Progenitor cell of endocrine pancreas (in vitro differentiated cells): ENCODE measurements at places on chromosomes 2 and 18.

- no peak for DNase-seq
These were observed 110.1 kb downstream of the GALR1 start for GRCh38 chr18:77359561-77360314.

- no peak for DNase-seq
These were observed 109.0 kb upstream of the BZW1 start for GRCh38 chr2:200702646-200703118.

- no peak for DNase-seq
These were observed 263.0 kb downstream of the EIPR1 start for GRCh38 chr2:3114406-3115185.

GRCh38 chr18:20996418-20996817, 115.2 kb downstream of the ROCK1 start:
- no peak for DNase-seq

DNA sequence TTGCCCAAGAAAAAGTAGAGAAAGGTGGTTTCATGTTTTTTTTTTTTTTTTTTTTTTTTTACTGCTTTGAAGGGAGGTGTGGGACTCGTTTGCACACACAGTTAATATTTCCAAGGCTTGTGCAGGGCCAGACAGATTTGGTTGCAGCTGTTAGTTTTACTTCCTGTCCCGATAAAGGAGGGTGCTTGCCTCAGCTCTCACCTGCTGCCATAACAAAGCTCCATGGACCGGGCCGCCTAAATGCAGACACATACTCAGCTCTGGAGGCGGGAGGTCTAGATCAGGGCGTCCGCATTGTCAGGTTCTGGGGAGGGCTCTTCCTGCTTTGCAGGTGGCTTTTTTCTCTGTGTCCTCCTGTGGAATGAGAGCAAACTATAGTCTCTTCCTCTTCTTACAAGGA, 69.9 kb downstream of the ODC1 start:
- DNase-seq: no peak

DNA sequence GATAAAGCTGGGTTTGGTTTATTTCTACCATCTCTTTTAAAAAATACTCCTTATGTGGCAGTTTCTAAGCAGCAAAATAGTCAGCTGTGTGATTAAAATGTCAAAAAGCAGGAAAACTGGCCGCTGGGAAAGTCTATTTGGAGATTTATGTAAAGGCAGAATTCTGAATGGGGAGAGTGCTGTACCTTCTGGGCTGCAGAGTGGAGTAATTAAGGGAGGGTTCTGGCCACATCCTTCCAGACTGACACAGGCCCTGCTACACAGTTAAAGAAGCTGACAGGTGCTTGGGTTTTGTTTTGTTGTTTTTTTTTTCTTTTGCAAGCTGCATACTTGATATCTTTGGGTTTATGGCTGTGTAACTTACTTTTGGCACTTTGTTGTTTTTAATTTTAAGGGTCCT, 157.2 kb downstream of the WDSUB1 start:
- no peak for DNase-seq

DNA sequence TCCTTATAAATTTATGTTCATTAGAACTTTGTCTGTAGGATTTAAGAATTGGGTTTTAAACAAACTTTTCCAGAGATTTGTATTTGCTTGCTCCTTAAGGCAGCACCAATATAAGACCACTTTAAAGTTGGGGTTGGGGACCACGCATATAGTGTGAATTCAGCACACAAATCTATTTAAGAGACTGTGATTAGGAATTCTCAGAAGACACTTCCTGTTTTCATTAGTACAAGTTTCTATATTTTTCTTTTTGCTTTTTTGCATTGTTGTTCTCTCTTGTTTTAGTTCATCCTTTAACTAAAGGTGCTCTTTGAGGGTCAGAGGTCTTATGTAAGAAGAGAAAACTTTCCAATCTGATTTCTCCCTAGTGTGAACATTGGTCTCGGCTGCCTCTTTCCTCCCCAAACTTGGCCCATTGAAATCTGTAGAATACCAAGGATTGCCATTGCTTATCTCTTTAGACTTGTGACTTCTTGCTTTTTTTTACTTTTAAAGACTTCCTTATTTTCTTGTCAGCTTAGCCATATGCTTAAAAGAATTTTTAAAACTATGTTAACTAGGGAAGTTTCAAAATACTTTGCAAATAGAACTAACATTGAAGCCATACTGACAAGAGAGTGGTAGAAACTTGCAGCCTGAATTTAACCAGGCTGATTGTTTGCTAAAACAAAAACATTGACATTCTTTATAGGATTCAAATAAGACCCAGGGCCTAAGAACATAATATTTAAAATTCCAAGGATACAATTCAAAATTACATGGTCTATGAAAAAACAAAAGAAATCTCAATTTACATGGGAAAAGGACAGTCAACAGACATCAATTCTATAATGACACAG, 264.1 kb upstream of the FN1 start:
- DNase-seq: no peak

DNA sequence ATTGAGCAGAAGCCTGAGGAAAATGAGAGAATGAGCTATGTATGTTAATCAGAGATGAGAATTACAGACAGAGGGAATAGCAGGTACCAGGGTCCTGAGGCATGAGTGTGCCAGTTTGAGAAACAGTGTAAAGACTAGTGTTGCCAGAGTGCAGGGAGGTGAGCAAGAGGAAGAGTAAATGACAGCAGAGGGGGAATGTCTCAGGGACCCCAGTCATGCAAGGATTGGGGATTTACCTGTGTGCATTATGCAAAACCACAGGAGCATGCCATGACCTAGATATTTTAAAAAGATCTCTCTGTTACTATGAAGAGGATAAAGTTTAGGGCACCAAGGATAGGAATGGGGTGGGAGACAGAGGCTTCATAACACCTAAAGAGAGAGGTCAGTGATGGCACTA, 72.1 kb downstream of the TTC32 start:
- DNase-seq: no peak

DNA sequence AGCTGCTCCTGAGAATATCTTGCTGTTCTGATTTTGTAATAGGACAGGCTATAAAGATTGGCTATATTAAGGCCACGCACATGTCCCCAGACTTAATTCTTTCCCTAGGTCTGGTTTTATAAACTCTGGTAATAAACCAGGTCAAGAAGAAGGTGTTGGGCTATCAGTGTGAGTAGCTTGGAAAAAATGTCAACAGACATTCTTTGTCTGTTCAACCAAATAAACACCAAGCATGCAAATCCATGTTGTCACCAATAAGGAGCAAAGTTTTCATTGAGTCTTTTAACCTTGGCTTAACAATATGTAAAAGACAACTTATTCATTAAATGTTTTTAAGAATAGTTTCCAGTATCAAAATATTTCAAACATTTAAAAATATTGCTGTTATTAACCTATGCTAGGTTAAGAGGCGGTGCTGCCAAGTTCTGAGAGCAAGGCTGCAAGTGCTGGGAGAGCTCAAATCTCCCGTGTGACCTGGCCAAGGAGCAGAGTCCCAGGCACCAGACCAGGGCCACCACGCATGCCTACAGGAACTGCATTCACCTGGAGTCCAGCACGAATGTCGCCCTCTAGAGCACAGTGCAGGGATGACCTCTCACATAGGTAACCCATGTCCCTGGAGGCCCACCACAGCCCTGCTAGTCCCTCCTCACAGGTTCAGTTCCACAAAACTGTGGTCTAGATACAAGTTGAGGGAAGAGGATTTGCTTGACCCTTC, 120.5 kb upstream of the POU3F3 start:
- no peak for DNase-seq

GRCh38 chr18:14776801-14777200, 28.8 kb downstream of the ANKRD30B start:
- no peak for DNase-seq

DNA sequence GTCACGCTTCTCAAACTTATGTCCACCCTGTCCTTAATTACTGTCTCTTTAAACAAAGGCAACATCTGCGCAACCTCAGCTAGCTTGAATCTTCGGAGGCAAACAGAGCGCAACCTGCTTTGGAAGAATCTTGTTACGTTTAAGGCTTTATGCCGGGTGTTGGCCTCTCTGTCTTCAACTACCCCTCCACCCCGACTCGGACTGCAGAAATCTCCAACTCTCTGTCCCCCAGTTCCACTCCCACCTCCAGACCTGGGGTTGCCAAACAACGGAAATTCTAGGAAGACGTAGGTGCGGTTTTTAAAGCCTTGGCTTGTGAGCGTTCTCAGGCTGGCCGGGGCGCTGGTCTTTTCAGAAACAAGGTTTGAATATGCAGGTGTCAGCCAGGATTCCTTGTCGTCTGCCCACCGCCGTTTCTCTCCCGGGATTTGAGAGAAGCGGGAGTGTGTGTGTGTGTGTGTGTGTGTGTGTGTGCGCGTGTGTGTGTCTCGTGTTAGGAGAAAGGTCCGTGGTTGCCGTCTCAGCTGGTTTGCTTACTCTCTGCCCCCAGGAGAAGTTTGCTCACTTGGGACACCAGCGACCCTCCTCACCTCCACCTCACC, 1.1 kb upstream of the ONECUT2 start:
- no peak for DNase-seq

GRCh38 chr2:119333360-119333759, 33.3 kb downstream of the C2orf76 start:
- DNase-seq: no peak

DNA sequence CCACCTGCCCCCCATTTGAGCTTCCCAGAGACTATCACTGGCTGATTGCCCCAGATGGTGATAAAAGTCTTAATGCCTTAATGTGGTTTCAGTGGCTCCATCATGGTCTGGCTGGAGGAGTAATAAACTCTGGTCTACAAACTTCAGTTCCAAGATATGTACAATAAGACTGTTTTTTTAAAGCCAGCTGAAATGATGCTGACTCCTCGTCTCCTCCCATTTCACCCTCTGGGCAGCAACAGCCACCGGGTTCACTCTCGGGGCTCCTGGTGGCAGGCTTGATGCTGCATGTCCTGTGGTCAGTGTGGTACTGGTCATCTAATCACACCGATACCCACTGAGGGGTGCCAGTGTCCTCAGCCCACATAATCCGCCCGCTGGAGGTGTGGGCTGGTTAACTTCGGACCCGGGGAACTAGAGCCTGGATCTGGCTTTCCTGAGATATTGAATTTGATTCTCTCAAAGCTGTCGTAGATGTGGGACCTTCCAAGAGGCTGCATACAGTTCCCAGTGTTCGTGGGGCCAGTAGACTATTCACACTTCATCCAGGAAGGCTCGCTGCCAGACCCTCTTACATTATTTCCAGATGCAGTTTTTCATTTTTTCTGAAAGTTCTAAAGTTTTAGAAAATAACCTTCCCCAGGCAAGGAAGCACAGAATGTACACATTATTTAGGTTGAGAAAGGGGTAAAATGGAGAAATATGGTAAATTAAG, 95.3 kb downstream of the GALR1 start:
- DNase-seq: no peak

GRCh38 chr2:62354771-62355561, 151.0 kb downstream of the TMEM17 start:
- DNase-seq: no peak

- peak; percentile 32 for DNase-seq
These were observed 482 bp downstream of the DLGAP1 start for GRCh38 chr18:4454537-4455112.

GRCh38 chr2:12057436-12058166, 311.2 kb downstream of the LPIN1 start:
- DNase-seq: no peak

GRCh38 chr2:37201766-37202165, 5.5 kb downstream of the CEBPZOS start:
- no peak for DNase-seq

- DNase-seq: no peak
These were observed 71.3 kb upstream of the FN1 start for GRCh38 chr2:215507136-215507535.

DNA sequence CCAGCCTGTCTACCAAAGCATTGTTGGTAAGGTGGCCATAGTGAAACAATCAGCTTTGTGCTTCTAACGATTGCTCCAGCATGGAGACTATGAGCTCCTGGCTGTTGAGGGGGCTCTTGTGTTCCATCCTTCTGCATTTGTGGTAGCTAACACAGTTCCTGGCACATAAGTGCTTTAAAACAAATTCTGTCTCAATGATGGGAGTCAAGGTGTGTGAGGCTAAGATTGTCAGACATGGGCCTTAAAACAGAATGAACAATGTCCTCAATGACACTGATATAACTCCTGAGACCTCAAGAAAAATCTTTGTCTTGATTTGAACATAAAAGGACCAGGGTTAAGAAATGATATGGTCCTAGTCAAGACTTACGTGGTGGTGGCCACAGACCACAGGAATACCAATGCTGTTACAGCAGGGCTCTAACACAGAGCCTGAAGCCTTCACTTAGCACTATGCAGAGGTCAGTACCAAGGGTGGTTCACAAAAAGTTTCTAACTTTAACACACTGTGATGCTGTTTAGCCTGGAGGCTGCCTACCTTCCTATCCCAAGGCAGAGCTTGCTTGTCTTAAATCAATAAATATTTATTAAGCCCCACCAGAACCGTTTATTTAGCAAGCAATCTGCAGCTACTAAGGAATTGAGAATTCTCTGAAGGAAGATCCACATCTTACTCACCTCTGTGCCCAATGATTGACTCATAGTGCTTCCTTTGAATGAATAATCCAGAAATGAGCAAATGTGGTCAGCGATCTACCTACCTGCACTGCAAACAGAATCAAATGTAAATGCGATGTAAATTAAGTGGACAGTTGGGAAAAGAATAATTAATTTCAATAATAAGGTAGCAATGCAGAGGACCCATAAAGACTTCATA, 35.1 kb downstream of the EVA1A start:
- DNase-seq: no peak

- no peak for DNase-seq
These were observed 12.6 kb downstream of the NT5DC4 start for GRCh38 chr2:112733456-112733855.

DNA sequence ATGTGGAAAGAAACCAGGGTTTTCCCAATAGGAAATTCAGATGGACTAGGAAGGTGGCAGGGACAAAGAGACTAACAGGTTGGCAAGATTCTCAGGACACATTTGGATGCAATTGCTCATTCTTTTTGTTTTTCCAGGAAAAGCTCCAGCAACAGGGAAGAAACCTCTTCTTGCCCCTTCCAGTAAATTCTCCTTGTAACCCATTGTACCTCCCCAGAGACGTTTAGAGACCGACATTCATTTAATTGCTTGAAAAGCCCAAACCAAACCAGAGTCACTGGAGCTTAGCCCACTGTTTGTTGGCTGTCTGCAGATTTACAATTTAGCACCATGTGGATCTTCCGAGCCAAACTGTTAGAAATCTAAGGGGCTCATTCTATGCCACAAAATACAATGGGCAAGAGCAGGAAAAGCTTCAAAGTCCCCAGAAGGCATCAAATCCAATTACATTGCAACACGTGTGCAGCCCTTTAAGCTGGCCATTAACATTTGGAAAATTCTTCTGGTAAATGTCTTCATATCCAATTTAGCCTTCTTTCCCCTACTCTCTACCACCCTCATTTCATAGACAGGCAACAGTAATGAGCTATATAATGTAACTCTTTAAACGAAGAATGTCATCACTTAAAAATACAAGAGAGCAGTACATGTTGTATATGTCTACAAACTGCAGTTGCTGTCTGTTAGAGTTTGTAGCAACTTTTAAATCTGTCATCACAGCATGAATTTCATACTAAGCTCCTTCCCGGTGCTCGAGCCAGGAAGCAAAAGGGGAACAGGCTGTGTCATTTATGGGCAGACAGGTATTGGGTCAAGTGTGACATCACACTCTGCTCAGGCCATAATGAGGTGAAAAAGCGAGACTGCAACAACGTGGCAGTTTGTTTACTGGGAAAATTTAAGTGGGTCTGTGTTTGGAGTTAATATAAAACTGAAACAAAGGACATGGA, 235.6 kb upstream of the HNRNPA3 start:
- DNase-seq: no peak

GRCh38 chr18:11125492-11126315, 23.7 kb downstream of the PIEZO2 start:
- no peak for DNase-seq
